Right ventricle myocardium inferior (tissue), 1 donor: ENCODE measurements at places on chromosomes 3 and 15. TPM values are rescaled to one million over a fixed set of nuclear protein-coding genes. Genes with fewer than 3 reads are reported as not detected.

GOLGA8R gene
- total RNA-seq, result 3.6 TPM

ZNF860 gene
- 0.27 TPM for total RNA-seq

- no peak for DNase-seq
Measured at GRCh38 chr3:119891944-119892721, 110.2 kb downstream of the NR1I2 start.

GRCh38 chr15:31970007-31970406 lies 60.3 kb upstream of the CHRNA7 start:
- no peak for DNase-seq

DNA sequence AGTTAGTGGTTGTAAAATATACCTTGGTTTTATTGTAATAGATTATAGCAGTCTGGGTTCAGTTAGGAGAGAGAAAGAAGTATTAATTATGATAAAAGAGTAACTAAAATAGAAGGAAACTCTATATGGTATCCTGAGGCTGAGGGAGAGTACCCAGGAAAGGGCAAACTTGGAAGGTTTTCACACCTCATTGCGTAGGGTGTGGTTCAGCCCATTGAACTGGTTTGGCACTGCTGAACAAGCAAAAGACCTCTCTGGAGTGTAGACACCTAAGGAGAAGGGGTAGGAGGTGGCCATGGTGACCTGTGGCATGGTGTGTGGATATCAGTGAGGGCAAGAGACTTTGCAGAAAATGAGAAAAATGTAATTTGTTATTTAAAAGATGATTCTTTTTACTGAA lies 63.5 kb downstream of the STT3B start:
- DNase-seq, result no peak
